Stimulated activated CD4-positive, alpha-beta T cell treated with anti-CD3 and anti-CD28 coated beads, Interleukin-15, amount 100 ng/mL, for 1 hour (primary cell): ENCODE measurements at places on chromosomes 6 and 20.

DNA sequence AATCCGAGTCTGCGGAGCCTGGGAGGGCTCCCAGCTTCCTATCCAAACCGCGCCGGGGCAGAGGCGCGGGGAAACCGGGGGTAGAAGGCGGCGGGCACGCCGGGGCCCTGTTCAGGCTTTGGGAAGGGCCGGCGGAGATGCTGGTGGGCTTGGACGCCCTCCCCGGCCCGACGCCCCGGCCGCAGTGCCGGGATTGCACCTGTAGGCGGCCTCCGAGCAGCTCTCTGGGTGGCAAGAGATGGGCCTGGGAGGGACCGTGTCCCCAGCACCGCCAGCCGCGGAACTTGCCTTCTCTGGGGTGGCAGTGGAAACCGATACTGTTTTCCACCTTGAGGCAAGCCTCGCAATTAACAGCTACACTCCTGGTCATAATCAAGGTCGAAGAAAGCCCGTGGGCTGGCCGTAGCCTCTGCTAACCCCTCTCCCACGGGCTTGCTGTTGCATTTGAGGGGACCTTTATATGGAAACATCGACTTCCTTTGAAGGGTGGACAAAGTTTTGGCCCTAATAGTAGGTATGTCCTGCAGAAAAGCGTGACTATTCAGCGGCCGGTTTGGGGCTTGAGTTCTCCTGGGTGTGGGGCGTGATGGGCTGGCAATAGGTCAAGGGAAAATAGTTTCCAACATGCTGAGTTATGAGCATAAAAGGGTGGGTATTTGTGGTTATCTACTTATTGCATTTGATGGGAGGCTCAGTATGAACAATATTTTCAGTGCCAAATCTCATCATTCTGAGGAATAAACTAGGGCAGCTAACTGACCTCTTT is 1.1 kb upstream of the JAG1 start:
- DNase-seq, result no peak

DNA sequence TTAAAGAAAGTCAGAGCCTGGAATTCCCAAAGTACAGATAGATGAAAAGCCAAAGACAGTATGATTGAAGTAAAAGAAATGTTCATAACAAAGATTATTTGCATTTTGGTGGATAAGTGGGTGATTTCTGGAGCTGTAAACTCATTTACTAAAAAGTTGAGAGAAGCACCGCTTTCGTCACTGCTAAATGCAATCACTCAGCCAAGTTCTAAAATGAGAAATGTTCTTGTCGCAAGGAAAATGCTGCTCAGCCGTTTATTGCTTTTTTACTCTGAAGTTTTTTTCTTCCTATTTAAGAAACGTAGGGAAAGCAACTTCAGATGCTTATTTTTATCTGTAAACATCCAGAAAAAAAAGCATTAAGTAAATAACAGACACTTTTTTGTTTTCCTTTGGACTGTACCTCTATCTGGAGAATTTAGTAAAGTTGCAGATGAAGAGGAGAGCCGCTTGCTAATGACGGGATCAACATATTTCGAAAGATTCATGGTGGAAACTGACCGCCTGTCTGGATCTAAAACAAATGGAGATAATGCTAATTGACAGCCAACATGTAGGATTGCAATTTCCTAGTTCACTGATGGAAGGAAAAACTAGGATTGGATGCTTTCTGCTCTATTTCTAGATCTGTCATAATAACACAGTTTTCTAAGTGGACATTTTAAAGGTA is 93.8 kb upstream of the BCLAF1 start:
- DNase-seq, result no peak

GRCh38 chr20:14406495-14406894 is 69.1 kb upstream of the FLRT3 start:
- no peak for DNase-seq

- DNase-seq, result no peak
Observed at GRCh38 chr20:23047001-23047737, 2.3 kb downstream of the THBD start.

- DNase-seq, result no peak
Observed at GRCh38 chr6:15521582-15521981, 141.2 kb downstream of the DTNBP1 start.

- DNase-seq, result no peak
Observed at GRCh38 chr6:89098461-89098860, 17.9 kb downstream of the PNRC1 start.

DNA sequence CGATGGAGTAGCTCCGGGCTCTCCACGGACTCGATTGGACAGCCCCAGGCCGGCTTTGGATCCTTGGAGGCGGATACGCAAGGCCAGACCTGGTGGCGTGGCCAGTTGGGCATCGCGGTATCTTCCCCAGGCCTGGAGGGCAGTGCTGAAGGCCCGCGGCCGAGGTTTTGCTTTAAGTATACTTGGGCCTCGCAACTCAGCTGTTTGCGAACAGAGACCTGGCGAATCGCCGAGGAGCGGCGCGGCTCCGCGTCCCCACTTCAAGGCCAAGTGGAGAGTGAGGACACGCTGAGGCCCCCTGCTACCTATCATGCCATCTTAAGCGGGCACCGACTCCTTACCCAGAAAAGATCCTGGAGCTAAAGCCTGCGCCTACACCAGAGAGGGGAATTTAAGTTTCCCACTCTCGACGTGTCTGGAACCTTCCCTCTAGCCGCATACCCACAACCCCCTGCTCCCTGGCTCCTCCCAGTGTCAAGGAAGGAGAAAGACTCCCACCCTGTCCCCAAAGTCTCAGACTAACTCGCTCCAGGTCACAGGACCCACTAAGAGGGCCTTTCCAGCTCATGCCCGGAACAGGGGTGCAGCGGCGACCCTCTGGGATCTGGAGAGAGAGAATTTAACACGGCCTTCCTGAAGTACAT is 4.1 kb downstream of the LINC00237 start:
- DNase-seq, result no peak

DNA sequence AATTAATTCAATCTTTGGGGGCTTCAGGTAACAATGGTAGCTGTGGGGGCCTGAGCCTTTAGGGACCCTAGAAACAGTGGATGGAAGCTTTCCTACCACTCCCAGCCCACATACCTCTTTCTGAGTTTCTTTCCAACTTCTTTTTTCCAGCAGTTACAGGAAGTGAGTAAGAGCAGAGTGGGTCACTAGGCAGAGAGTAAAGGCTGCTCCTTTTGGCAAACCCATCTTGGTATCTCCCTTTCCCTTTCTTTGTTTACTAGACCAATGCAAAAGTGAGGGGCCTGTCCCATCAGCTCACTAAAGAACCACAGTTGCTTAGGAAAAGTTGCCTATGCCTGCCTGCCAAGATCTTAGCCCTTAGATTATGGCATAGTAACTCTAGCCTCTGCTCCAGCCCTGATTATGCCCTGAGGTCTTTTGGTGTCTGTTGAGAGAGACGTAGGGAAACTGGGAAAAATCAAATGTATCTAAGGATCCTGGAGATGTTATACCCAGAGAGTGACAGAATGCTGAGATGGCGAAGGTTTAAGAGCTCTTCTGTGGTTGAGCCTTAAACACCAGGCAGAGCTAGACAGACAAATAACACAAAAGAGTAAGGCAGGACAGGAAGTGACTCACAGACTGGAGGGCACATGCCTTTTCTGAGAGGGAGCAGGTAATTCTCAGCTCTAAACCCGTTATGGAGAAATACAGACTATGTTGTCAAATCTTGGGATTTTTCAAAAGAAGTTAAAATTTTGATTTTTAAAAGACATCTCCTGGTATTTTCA is 31.3 kb downstream of the TRMT6 start:
- DNase-seq, result no peak

- DNase-seq, result no peak
Observed at GRCh38 chr6:35203152-35203670, 10.5 kb upstream of the SCUBE3 start.

DNA sequence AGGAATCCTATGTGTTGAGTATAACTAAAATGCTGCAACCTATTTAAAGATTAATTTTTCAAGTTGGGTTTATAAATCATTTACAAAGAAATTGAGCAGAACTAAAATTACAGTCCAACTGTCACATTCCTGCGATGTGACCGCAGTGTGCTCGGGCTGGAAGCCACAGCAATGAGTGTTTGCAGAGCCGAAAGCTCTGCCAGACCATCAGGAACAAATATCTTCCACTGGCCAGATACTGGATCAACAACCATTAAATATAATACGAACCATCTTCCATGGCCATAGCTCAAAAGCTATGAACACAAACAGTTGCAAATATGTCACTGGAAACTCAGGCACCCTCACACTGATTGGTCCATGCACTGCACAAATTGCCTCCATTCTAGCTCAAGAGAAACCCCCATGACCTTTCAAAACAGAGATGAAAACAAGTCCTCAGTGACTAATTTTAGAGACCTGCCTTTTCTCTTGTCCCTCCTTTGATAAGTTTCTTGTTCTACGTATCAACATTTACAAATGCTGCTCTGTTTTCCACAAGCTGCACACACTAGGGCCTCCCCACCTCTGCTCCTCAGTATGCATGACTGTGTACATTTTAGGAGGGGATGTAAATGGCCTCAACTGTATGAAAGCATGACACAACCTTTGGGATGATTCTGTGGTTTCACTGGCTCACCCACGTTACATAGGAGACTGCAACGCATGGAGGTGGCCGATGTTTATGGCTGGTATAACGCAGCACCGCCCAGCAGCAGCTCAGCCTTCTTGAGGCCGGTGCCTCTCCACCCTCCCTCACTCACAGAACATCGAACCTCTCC is 171.7 kb downstream of the WDR27 start:
- no peak for DNase-seq

DNA sequence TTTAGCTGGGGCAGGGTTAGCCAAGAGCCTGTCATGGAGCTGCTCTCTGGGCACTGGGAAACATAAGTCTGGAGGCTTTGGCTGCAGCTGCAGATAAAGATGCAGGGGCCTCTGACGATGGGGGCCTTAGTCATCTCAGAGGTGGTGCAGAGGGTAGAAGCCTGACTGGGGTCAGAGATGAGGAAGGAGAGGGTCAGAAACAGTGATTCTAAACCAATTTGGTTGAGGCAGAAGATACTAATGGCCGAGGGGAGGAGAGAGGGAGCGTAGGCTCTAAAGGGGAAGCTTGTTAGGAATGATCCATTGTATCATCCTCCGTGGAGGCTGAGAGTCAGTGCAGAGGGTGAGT is 33.8 kb downstream of the PLEKHG1 start:
- DNase-seq, result no peak

- no peak for DNase-seq
Observed at GRCh38 chr6:80227545-80228105, 121.2 kb downstream of the BCKDHB start.

DNA sequence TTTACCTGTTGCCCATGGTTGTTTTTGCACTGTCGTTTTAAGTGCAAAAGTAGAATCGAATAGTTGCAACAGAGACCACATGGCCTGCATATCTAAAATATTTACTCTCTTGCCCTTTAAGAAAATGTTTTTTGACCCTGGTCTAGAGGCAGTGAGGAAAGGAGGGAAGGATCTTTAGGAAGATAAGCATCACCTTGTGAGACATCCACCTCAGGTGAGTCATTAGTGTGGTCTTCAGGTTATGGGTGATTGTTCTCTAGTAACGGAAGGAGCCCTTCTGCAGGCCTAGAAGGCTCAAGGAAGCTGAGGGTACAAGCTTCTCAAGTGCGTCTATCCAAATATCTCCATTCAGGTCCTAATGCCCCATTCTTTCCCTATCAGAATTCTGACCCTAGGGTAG is 6.6 kb upstream of the RAB44 start:
- no peak for DNase-seq

GRCh38 chr20:64058536-64058935 is 4.5 kb upstream of the TCEA2 start:
- no peak for DNase-seq

GRCh38 chr20:36472637-36473090 is 68.7 kb upstream of the MYL9 start:
- DNase-seq, result no peak

- no peak for DNase-seq
Observed at GRCh38 chr6:87897663-87898062, 150.0 kb upstream of the SPACA1 start.

DNA sequence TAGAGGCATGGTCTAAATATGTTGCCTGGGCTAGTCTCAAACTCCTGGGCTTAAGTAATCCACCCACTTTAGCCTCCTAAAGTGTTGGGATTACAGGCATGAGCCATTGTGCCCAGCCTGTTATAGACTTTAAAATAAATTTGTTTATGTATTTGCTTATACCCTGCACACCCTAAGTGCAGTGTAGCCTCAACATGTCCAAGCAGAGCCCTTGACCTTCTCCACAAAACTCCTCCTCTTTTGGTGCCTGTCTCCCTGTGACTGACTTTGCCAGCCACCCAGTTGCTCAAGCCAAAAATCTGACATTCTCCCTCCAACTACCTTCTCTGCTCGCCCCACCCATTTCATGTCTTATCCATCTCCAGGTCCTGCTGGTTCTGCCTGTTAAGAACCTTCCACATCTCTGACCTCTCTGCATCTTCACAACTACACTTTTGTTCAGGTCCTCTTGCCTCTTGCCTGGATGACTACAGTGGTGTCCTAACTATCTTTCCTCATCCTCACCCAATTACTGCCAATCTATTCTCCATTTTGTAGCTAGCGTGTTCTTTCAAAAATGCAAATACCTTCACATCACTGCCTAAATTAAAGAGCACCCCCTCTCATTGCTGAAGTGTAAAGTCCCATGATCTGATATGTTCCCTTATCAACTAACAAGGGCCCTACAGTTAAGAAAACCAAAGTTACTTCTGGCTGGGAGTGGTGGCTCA is 11.2 kb upstream of the KIFC1 start:
- no peak for DNase-seq

GRCh38 chr20:45892828-45893500 is 1.8 kb downstream of the CTSA start:
- DNase-seq, result no peak

DNA sequence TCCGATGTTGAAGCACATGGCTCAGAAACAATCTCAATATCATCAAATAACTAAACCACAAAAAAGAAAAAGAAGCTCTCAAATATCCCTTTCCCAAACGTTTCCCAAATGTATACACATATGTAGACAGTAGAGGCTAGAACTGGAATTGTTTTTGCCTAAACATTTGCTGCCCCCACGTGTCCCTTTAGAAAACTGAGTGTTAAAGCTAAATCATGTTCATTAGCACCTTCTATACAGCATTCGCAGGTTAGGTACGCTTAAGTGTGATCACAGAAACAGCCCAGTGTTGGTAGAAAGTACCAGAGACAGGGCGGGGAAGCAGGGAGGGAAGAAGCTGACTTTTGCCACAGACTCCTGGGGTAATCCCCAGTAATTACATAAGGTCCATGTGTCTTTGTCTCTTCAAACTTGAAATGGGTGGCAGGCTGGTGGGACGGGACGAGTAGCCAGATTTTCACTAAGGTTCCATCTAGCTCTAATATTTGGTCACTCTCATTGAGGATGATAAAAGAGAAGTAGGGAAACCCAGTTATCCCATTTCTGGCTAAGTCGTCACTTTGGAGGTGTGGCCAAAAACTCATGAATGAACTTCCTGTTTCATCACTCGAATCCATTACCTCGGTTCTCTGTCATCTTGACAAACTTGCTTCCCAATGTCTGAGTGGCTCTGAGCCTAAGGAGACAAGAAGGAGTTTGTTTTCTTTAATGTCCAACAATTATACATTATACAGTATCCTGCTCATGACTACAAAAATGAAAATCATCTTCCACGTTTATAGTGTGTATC is 15.0 kb upstream of the TFAP2A start:
- DNase-seq, result no peak
